ENCODE measurements at places on chromosomes 11 and 22. TPM values are rescaled to one million over a fixed set of nuclear protein-coding genes. Genes with fewer than 3 reads are reported as not detected.

Gene MMP12
- total RNA-seq: not detected

Gene CDC42EP1
- total RNA-seq: 30.3 TPM

Gene KRTAP5-4
- not detected for total RNA-seq

Gene DERL3
- not detected for total RNA-seq

Gene TRIM29
- not detected for total RNA-seq

Gene IGLL1
- total RNA-seq: not detected

Gene OR5B12
- total RNA-seq: not detected

Gene HOATZ
- total RNA-seq: not detected

Gene HMGXB4
- total RNA-seq: 29.7 TPM

Gene C11orf97
- not detected for total RNA-seq

Gene H19
- 1,460 TPM for total RNA-seq

Gene OR8G5
- not detected for total RNA-seq

Gene FUT4
- total RNA-seq: 5.6 TPM

Gene KRTAP5-1
- total RNA-seq: not detected

Gene DDX25
- under 0.01 TPM for total RNA-seq

Gene FGF19
- not detected for total RNA-seq

Gene ARHGAP20
- total RNA-seq: 20.0 TPM

Gene PKP3
- 1.3 TPM for total RNA-seq

Gene MS4A12
- not detected for total RNA-seq

Gene NEAT1
- 527 TPM for total RNA-seq

Gene MRPL11
- total RNA-seq: 40.0 TPM

Gene C11orf91
- not detected for total RNA-seq

Gene GLYATL2
- 3.3 TPM for total RNA-seq

Gene ZFTA
- 62.7 TPM for total RNA-seq

Gene SLC17A6
- not detected for total RNA-seq

Gene AGBL2
- total RNA-seq: 0.90 TPM

Gene GPR83
- total RNA-seq: not detected

Gene OR4A16
- total RNA-seq: not detected

Gene LMO2
- total RNA-seq: 21.8 TPM

Gene HORMAD2
- not detected for total RNA-seq

Gene KCNK7
- 0.09 TPM for total RNA-seq

Gene PDGFD
- 37.4 TPM for total RNA-seq

Gene OR52H1
- 0.81 TPM for total RNA-seq

Gene CRYBB3
- not detected for total RNA-seq

Gene NNMT
- 2,246 TPM for total RNA-seq

Gene CD248
- 193 TPM for total RNA-seq

Gene TRPM5
- not detected for total RNA-seq

Gene TALDO1
- total RNA-seq: 146 TPM

Gene SCN3B
- total RNA-seq: not detected

Gene RAPSN
- not detected for total RNA-seq

Gene CTSW
- total RNA-seq: not detected

Gene MPEG1
- total RNA-seq: not detected

Gene SPON1
- total RNA-seq: 42.9 TPM

Gene HEPN1
- not detected for total RNA-seq

Gene CFAP300
- 12.7 TPM for total RNA-seq

Gene TPST2
- 15.5 TPM for total RNA-seq

Gene SULT4A1
- total RNA-seq: 0.49 TPM

Gene VPREB3
- total RNA-seq: not detected

Gene OR8D2
- not detected for total RNA-seq

Gene YIF1A
- total RNA-seq: 35.0 TPM

Gene ST14
- total RNA-seq: not detected

Gene OR6T1
- total RNA-seq: not detected

Gene SNX32
- 1.6 TPM for total RNA-seq
